ENCODE measurements at places on chromosomes 1 and 21.

DNA sequence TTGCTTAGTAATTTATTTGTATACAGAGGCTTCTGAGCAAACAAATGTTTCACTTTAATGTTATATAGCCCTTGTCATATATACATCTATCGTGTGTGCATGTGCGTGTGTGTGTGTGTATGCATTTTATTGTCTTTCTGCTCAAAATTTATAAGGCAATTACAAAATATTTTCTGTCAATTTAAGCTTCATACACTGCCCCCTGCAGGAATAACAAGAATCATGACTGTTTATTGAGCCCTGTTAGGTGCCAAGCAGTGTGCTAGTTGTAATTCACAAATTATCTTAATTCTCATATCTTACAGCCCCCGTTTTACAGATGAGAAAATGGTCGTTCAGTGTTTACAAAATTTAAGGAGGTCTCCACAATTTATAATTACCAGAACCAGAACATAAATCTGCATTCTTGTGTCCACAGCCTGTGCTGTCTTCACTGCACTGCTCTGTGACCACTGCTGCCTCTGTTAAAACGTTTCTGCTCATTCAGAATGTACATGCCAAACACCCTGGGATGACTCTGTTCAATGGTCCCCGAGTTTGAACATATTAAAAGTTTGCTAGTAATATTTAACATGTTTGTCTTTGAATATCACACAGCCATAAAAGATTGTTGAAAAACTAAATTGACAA is 181.3 kb downstream of the ATP6V1G3 start:
- no peak for DNase-seq

DNA sequence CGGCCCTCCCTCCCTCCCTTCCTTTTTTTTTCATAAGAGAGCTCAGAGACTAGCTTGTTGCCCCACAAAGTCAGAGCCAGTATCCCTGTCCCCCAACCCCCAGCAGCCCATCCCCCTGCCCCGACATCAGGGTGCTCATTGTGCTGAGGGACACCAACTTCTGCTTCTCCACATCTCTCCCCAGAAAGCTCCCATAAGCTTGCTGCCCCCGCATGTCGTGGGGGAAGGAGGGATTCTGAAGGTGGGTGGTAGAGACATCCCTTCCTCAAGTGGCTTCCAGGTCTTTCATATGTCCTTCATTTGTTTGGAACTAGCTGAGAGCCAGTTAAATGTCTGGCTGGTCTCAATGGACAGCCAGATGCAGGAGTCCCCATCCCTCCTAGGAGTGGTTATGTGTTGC is 41.2 kb downstream of the RHBG start:
- no peak for DNase-seq

GRCh38 chr21:27265949-27266348 is 299.1 kb upstream of the ADAMTS5 start:
- no peak for DNase-seq

- DNase-seq: no peak
Observed at GRCh38 chr1:99784143-99784542, 17.7 kb upstream of the FRRS1 start.

DNA sequence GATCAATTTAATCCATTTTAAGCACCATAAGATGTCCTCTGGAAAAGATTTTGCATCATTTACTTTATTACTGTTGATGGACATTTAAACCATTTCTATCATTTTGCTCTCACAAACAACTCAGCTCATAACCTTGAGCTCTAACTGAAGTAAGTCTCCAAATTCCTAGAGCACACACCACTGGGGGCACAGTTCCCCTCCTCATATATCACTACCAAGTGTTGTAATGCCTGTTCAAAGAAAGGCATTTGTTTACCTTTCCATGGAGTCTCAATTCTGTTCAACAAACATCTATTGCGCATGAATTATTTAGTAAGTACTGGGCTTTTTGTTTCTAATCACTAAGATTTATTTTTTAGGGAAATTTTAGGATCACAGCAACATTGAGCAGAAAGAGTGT is 8.9 kb upstream of the OMA1 start:
- no peak for DNase-seq

DNA sequence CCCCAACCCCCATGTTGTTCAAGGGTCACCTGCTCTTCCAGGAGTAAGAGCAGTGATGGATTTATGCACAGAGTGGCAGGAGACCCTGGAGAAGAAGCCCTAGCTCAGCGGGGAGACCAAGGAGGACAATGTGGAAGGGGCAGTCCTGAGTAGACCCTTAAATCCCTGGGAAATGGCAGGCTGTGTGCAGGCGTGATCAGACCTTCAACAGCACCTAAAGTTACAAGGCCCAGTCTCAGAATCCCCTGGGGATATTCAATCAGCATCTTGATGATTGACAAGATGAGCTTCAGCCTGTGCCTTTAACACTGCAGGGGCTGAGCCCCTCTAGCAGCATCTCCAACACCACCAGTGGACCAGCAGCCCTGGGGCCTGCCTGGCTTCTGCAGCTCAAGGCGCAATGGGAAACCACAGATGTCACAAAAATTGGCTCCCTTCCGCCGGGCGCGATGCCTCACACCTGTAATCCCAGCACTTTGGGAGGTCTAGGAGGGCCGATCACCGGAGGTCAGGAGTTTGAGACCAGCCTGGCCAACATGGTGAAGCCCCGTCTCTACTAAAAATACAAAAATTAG is 60.4 kb downstream of the IRF2BP2 start:
- DNase-seq: no peak

GRCh38 chr1:1081311-1082238 is 7.5 kb upstream of the RNF223 start:
- no peak for DNase-seq

GRCh38 chr1:162070094-162070748 is 730 bp downstream of the NOS1AP start:
- DNase-seq: peak; percentile 26

DNA sequence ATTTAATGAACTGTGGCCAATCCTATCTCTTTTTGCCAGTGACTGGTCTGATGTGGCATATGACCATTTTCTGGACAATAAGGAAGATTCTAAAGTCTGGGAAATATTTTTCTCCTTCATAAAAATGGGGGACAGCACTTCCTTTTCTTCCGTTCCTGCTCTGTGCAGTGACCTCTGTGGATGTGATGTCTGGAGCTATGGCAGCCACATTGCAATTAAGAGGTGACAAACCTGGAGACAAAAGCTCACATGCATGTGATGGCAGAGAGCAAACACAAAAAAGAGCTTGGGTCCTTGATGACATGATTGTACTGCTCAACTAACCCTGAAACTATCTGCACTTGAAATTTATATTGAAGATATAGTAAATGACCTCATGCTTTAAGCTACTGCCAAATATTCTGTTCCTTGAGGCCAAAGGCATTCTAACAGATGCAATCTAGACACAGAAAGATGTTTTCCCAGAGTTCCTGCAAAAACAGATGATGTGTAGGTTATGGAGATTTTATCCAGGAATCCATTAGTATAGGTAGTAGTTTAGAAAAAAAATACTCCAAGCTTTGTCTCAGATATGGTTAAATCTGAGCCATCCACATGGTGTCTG is 2.2 kb upstream of the MAGI3 start:
- DNase-seq: no peak

GRCh38 chr21:43847301-43847700 is 17.7 kb upstream of the AGPAT3 start:
- DNase-seq: no peak

GRCh38 chr1:18703041-18703621 is 72.5 kb downstream of the PAX7 start:
- DNase-seq: no peak

DNA sequence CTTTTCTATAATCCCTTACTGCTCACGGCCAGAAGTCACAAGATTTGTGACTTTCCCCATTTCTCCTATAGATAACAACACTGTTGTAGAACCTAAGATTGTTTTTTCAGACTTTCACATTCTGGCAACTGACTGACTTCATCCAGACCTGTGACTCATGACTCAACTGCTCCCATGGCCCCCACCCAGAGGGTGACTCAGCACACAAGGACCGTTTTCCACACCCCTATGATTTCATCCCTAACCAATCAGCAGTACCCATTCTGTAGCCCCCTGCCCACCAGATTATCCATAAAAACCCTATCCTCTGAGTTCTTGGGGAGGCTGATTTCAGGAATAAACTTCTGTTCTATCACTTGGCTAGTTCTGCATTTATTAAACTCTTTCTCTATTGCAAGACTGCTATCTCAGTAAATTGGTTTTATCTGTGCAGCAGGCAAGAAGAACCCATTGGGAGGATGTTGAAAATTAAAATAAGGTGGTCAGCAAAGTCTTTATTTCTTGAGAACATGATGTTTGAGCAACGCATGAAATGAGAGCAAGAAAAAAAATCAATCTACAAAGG is 79.7 kb downstream of the NGF start:
- DNase-seq: no peak

- DNase-seq: no peak
Observed at GRCh38 chr1:114531094-114531493, 20.1 kb upstream of the TRIM33 start.
